Fibroblast of mammary gland (primary cell): ENCODE measurements at places on chromosomes 4 and X.
A peak's percentile ranks its signal among the peaks of the same experiment; 100 is the strongest.

DNA sequence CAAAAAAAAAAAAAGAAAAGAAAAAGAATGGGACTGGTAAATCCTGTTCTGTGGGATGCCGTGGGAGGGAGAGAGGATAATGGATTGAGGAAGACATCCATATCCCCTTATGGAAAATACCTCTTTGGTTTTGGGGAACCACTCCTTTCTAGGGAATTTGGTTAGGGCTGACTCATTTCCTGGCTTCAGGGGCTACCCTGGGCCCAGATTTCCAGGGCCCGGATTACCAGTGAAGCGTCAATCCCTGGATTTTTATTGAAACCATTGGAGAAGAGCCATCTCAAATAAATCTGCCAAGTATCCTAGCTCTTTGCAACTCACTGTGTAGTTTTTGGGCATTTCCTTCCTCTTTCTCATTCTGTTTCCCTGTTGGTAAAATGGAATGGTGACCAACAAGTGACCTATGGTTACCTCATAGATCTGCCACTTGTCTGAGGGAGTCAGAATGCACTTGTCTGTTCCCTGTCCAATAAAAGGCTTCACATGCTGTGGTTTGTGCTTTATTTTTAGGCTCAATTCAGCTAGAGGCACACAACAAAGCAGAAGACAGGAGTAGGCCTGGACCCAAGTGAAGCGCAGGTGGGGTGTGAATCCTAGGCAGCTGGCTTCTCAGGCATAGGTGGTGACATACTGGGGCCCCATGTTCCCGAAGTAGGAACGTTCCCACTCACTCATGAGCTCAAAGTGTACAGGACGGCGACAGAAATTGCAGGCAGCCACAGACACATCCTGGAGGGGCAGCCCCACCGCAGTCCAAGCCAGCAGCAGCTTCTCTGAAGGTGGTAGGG is 8.6 kb downstream of the APEX2 start:
- DNase-seq = peak; percentile 40

DNA sequence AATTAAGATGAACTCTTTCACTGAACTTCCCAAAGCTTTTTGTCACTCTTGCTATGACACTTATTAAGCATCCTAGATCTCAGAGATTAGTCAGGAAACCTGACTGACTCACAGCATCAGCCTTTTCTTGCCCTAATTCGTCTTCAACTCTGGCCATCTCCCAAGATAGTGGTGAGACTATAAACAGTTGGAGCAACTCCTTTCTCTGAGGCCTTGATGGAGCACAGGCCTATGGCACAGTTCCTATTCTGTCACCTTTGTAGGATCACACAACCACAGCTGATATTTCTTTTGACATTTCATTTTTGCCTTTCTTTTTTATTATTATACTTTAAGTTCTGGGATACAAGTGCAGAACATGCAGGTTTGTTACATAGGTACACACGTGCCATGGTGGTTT is 217.6 kb downstream of the PRR32 start:
- DNase-seq = no peak

GRCh38 chrX:78653118-78653822 is 5.9 kb downstream of the RTL3 start:
- DNase-seq = peak; percentile 84

- DNase-seq = no peak
Measured at GRCh38 chr4:134298313-134298712, 96.7 kb upstream of the PABPC4L start.

- no peak for DNase-seq
Measured at GRCh38 chr4:183431614-183432013, 12.8 kb upstream of the CDKN2AIP start.

GRCh38 chr4:29199025-29199424 is 1521.1 kb upstream of the PCDH7 start:
- DNase-seq = no peak

- peak; percentile 18 for DNase-seq
Measured at GRCh38 chrX:137194164-137194563, 160.4 kb upstream of the GPR101 start.

- DNase-seq = no peak
Measured at GRCh38 chr4:111330786-111331185, 707.9 kb upstream of the PITX2 start.

DNA sequence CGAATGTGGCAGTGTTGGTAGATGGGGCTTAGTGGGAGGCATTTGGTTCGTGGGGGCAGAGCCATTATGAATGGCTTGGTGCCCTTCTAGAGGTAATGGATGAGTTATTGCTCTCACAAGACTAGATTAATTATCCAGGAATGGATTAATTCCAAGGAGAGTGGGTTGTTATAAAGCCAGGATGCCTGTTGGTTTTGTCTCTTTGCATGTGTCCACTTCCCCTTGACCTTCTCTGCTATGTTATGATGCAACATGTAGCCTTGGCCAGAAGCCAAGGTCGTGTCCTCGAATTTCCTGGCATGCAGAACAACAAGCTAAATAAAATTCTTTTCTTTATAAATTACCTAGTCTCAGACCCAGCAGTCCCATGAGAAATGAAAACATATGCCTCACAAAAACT is 111.2 kb upstream of the PLS3 start:
- peak; percentile 49 for DNase-seq

GRCh38 chrX:145613894-145614293 is 203.7 kb upstream of the SLITRK2 start:
- no peak for DNase-seq

DNA sequence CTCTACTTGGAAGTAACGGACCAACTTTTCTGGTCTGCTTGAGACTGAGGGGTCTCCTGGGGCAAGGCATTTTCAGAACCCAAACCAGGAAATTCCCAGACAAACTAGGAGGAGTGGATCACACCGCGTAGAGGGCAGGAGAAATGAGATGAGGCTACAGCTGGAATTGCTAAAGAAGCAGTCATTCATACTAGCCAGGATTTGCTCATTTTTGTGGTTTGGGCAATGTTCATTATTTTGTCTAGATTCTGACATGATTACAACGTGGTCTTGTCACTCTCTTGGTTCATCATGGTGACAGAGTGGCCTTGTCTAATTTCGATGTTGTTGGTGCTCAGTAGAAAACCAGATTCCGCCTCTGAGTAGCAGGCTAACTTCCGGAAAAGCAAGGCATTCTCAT is 63.2 kb downstream of the BANK1 start:
- DNase-seq = no peak

DNA sequence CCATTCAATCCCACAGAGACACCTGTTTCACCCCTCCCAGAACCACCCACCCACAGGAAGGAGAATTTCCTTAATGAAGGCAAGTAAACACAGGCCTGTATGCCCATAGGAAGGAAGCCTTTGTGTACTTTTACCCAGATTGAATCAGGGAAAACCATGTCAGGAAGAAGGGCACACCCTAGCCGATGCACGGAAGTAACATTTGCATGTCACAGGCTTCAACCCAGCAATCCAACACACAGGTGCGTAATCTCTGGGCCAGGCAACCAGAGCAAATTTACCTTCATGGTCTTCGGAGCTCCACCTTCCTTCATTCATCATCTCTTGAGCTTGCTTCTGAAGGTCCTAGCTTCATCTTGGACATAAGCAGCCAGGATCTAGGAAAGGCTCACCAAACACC is 206.3 kb downstream of the SHROOM3 start:
- DNase-seq = no peak

DNA sequence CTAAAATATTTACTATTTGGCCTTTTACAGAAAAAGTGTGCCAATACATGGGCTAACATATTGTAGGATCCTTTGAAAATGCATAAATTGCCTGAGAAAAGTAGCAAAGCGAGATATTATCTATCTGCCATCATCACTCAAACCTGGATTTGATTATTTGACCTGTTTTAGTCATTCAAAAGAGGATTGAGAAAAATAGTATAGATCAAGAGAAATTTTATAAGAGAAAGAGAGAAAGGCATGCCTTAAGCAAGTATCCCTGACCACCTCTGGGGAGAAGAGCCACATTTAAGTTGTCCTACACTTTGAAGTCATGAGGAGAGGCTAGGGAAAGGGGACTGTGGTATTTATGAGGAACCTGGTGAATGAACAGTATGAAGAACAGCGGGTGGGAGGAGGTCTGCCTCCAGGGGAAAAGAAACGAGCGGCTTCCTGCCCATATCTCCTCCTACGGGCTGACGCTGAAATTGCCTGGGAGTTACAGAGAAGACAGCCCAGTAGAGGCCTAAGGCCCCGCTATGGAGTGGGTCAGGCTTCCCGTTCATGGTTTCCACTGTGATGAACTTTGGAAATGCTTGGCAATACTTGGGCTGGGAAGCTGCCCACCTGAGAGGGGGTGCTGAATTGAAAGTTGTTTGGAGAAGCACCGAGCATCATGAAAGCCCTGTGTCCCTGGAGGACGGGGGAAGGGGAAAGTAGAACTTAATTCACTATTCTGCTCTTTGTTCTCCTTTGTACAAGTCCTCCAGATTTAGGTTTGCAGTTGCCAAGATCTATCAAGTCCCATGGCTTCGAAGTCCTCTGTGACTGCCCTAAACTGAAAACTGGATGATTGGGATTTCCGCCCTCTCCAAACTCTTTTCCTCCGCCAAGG is 106.9 kb upstream of the ACSL4 start:
- peak; percentile 63 for DNase-seq

GRCh38 chrX:123797543-123798447 is 62.1 kb upstream of the XIAP start:
- DNase-seq = no peak

DNA sequence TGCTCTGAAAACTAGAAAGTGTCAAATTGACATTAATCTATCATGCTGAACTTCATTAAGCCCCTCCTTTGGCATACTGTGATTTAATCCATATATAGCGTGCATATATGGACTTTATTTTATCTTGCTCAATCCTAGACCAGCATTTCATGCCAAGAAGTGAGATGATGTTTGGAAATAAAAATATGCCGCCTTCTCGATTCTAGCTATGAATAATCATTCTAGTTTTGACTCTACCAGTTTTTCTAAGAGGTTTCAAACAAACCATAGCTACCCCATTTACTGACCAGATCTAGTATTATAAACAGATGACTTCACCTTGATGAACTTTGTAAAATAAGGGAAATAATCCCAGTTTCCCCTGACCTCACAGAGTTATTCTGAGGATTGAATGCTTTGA is 95.0 kb downstream of the ARX start:
- no peak for DNase-seq

GRCh38 chrX:37679888-37680287 is 5.7 kb upstream of the XK start:
- DNase-seq = no peak

GRCh38 chr4:770022-770421 is 55.9 kb downstream of the CPLX1 start:
- DNase-seq = peak; percentile 59

- DNase-seq = no peak
Measured at GRCh38 chr4:132383571-132384199, 765.4 kb upstream of the PCDH10 start.

GRCh38 chr4:121950680-121951520 is 960 bp downstream of the TRPC3 start:
- DNase-seq = no peak

DNA sequence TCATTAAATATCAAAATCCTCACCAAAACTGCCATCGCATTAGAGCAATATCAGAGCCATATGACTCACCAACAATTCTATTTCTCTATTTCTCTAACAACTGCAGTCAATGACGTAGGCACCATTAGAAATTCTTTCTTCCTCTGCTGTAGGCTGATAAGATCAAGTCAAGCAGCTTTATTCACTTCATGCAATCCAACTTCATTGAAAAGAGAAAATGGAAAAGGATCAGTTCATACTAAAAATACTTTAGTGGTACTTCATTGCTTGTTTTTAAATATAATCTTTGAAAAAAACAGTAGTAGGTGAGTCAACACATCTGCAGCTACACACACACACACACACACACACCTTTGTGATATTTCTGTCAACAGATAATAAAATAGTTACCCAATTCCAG is 345.3 kb upstream of the TENM3 start:
- peak; percentile 58 for DNase-seq

GRCh38 chr4:59936566-59936965 is 1263.6 kb upstream of the ADGRL3 start:
- no peak for DNase-seq

DNA sequence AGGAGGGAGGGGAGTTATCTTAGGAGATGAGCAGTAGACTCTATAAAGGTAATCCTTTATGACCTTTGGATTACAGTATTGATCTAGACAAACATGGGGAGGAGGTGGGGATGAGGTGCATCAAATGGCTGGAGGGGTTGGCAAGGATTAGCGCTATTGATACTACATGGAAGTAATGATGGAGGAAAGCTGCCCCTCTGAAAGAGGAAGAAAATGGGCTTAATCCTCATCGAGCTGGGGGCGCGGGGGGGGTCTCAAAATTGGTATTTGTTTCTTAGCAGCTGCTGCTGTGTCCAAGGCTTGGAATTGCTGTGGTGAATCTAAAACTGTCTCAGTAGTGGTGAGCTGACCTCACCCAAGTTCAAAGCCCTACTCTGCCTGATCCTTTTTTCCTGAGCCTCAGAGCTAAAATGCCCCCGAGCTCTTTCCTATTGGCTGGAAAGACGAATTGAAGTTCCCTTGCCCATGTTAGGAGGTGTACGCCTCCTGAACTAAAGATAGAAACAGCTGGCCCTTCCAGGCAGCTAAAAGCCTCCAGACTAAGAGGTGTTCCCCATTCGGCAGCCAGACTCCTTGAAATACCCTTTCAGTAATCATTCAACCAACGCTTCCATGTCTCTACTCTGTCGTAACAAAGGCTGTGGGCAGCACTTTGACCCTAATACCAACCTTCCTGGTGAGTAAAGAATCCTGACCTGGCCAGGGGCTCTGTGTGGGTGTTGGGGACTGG is at the start of gene ITGB1BP2:
Gene ITGB1BP2, plus strand, starts transcription at position 556 of the 730 bp plus-strand sequence. Its CDS starts 57 bp downstream, at position 613.
- peak; percentile 40 for DNase-seq

DNA sequence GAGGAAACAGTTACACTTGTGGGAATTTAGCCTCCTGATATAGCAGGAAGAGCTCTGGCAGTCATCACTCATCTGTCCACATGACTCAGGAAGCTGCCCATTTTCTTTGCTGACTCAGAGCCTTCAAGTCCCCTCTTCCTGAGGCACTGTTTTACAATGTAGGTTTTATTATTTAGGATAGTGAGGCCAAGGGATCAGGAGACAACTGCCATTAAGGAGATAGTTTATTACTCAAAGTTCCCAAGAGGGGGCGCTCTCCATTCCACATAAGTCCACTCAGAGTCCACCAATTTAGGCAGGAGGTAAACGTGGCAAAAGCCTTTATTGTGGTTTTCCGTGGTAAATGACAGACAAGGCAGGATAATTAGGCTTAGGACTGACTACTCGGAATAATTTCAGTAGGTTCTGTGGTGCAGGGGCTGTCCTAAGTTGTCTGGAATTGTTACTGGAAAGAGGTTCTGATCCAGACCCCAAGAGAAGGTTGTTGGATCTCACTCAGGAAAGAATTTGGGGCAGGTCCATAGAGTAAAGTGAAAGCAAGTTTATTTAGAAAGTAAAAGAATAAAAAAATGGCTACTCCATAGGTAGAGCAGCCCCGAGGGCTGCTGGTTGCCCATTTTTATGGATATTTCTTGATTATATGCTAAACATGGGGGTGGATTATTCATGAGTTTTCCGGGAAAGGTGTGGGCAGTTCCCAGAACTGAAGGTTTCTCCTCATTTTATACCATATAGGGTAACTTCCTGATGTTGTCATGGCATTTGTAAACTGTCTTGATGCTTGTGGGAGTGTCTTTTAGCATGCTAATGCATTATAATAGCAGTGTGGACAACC is 96.0 kb upstream of the RAB40AL start:
- DNase-seq = peak; percentile 51
